NCI-H526 treated with DMSO at 0.1 percent for 48 hours (cell line): ENCODE measurements at places on chromosomes 4 and X.

DNA sequence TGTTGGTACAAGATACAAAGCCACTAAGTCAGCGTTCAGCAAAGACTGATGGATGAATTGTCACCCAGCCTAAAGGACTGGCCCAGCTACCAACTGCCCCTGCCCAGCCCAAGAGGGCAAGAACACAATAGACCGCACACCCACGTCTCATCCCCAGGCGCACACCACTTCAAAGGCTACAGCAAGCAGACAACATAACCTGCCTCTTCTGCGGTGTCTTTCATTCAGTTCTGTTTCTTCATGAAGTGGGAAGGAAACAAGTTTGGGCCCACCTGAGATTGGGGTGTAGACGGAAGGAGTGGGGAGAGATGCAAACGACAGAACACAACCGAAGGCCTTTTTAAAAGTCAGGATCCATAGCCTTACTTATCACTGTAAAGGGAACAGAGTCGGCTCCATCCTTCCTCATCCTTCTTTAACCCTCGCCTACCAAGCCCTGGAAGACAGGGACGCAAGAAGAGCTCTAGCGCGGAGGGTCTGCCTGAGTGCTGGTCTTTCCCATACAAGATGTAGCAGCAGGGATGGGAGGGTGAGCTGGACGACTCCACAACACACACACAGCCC lies 691 bp downstream of the SCARB2 start:
- peak; percentile 53 for DNase-seq

GRCh38 chr4:86791126-86791525 lies 58.1 kb downstream of the SLC10A6 start:
- no peak for DNase-seq

GRCh38 chr4:89752932-89753598 lies 83.9 kb downstream of the SNCA start:
- no peak for DNase-seq

GRCh38 chr4:27692868-27693634 lies 832.4 kb downstream of the STIM2 start:
- DNase-seq: no peak

GRCh38 chrX:136584545-136584944 lies 52.5 kb downstream of the VGLL1 start:
- no peak for DNase-seq

DNA sequence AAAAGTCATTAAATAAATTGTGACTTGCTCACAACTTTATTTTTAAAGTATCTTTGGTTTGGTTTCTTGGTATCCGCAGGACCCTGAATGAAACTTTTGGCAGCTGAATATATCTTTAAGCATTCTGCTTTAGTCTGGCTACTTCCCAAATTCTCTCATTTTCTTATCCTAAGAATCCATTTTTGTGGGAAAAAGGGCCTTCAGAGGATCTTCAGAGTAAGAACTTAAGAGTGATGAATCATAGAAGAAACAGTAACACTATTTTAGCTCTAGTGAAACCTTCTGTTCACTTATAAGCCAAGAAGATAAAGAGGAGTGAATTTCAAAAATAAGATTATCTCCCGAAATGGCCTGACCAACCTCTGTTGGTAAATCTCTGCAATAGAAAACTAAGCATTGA lies 540.6 kb upstream of the MAGEB18 start:
- no peak for DNase-seq

DNA sequence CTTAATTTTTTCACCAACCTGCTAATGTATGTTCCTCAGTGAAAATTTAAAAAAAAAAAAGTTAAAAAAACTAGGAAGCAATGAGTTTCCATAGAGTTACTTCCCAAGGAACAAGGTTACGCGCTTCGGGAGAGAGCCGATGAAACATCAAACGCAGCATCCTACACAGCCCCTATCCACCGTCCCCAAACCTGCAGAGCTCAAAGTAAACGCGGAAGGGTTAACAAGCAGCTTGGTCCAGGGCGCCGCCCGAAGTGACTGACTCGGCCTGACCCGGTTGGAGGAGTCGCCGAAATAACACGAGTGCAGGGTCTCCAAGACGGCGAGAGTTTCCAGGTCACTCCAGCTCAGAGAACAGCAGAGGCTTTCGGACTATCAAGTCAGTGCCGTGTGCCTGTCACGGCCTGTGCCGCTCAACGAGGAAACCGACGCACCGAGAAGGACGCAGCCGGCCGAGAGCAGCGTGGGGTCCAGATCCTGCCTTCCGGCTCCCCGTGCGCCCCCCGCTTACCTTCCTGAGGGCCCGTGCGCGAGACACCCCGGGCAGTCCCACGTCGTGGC lies 512 bp downstream of the NOP14 start:
- DNase-seq: peak; percentile 64

DNA sequence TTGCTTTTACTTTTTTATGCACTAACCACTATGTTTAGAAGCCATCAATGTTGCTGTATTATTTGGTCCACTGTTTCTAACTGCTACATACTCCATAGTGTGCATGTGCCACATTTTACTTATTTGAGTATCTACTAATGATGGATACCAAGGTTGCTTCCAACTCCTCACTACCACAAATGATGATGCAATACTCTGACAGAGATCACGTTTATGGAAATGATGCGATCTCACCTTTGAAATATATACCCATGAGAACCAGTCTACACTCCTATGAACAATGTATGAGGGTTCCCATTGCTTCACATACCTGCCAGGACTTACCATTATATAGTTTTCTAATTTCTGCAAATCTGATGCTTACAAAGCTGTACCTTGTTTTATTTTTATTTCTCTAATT lies 44.2 kb downstream of the HUWE1 start:
- no peak for DNase-seq

DNA sequence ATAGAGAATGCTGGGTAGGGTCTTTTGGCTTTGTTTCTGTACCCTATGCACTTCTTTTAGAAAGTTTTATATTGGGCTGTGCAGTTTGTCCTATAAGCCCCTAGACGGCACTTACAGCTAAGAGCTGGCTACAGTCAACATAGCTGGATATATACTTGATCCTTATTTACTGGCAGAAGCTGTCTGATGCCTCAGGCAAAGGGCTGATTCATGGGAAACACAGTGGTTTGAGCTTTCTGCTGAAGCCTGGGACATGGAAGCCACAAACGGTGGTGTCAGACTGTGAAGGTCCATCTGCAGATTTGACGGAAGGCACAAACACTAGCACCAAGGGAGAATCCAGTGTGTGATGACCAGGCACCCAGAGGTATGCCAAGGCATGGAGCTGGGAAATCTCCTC lies 608.4 kb downstream of the ANKRD50 start:
- no peak for DNase-seq

DNA sequence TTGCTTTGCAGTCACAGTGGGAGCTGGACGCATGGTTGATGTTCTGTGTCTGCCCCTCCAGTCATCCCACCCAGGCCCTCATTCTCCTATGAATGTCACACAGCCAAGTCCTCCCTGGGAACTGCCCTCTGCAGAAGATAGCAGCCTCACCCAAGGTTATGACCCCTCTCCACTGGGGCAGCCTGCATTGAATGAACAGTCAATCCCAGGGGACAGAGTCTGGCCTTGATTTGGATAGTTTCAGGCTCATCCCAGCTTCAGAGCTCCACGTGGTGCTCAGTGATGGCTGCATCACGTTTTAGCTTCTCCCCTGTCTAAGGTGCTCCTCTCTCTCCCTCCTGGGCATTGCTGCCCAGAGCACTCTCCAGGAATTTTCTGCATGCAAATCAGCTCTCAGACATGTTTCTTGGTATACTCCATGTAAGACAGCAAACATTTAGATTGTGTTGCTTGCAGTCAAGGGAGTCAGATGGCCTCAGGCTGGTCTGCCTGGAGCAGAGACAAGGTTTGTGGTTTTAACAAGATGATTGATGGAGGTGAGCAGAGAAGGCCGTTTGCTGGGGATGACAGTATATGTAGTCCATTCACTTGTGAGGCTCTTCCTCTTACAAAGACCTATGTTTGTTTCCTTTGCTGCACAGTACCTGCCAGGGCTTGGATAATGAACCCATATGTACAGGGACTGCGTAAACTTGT lies 56.1 kb upstream of the MSX1 start:
- DNase-seq: no peak

GRCh38 chrX:23061116-23061515 lies 61.4 kb downstream of the DDX53 start:
- no peak for DNase-seq

GRCh38 chr4:74420863-74421262 lies 24.1 kb upstream of the AREG start:
- DNase-seq: no peak

DNA sequence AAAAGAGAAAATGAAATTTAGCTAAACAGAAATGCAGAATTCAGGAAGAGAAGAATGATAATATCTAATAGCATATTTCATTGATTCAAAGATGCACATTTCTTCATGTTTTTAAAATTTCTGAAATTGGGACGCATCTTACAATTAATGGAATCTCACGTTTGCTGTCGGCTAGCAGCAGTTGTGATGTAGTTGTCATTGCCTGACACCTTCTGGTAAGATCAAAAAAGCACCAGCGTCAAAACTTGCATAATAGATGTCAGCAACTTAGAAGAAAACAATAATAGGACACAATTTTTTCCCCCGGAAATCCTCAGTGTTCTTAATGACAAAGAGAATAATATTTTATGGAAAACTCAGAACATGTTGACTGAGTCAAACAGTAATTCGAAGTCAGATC lies 29.8 kb upstream of the SLC7A3 start:
- DNase-seq: no peak

DNA sequence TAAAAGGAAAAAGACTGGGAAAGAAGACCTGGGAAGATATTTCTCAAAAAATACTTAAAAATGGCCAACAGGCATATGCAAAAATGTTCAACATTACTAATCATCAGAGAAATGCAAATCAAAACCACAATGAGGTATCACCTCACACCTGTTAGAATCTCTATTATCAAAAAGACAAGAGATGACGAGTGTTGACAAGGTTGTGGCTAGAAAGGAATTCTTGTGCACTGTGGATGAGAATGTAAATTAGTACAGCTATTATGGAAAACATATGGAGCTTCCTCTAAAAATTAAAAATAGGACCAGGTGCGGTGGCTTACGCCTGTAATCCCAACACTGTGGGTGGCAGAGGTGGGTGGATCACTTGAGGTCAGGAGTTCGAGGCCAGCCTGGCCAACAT lies 50.0 kb downstream of the C4orf46 start:
- DNase-seq: peak; percentile 92

DNA sequence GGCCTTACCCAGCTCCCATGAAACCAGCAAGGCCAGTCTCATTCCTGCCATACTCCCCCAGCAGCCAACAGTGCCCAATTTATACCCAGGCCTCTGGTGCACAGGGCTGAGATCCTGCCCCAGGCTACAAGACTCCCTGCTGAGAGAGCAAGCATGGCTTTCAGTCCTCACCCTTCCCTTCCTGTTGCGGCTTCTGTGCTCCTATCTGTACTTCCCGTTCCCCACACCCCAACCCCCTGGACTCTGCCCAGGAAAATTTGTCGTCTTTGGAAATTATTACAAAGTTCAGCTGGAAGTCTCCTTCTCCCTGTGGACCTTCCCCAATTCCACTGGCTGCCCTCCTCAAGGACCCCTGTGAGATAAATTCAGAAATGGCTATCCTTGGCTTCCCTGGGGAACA lies 84.1 kb upstream of the GK2 start:
- no peak for DNase-seq

DNA sequence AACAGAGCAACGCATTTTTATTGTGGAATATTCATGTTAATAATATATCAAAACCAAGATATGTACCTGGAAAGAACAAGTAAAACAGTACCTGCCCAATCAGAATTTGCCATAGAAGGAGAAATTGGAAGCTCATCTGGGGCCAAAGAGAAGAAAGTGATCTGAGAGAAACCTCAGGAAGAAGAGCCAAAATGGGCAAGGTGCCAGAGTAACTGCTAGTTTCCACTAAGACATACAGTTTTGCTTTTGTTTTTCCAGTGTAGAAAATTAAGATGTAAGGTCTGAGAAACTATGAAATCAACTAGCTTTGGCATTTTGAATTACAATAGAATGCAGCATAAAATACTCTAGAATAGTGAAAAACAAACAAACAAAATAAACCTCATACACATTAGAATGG lies 2201.2 kb downstream of the ARAP2 start:
- DNase-seq: no peak

DNA sequence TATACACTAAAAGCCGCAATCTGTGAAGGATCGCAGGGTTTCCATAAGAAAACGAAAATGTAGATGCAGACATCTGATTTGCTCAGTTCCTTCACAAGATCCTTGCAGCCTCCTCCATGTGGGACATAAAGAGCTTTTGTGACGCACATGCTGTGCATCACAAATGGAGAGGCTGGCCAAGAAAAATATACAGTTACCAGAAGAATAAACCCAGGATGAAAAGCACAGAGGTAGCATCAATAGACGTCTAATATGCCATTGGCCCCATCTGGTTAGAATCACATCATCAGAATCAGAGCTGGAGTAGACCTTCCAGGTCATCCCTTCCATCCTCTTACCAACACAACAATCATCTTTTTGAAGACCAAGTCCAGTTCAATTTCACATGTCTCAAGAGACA lies 517.4 kb downstream of the RAB28 start:
- DNase-seq: no peak

GRCh38 chr4:128871948-128872347 lies 62.4 kb downstream of the JADE1 start:
- DNase-seq: no peak

DNA sequence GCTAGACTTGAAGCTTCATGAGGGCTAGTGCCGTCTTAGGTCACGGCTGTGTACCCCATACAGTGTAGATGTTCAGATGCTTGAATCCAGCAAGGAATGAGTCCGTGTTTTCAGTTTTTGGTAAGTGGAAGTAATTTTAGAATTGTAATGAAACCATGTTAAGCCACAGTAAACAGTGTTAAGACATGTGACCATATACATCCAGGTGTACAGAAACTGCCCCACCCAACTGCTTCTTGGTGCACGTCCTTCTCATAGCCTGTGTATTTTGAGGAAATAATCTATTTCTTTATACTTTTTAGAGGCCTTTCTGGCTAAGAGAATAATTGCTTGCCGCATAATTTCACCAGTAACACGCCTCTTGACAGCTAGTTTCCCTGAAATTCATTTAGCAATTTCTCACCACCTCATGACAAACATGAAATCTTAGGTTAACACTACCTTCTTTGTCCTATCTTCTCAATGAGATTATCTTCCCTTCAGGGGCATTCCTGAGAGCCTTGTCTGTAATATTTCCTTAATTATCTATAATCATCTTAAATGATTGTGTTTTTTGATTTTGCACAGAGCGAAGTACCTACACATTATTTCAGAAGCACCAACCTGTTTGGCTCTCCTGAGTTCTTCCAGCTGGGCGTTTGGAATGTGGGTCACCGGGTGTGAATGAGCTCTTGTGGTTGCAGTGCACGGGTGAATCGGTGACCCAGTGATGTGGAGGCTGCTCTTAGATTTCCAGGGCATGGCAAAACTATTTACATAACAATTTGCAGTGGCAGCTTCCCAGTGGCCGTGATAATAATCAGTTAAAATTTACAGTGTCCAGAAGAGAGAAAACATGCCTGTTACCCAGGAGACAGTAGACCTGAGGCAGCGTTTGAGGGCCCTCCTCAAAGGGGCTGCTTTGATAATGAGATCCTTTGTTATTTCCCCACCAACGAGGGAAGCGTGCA lies 50.2 kb upstream of the TADA2B start:
- no peak for DNase-seq

GRCh38 chr4:10091531-10092181 lies 24.9 kb downstream of the WDR1 start:
- DNase-seq: no peak

- no peak for DNase-seq
Measured at GRCh38 chr4:185761352-185762235, 50.4 kb downstream of the SORBS2 start.

- no peak for DNase-seq
Measured at GRCh38 chr4:127888559-127888958, 7.9 kb downstream of the PLK4 start.
